ENCODE measurements at places on chromosomes 3 and 15.
A peak's percentile ranks its signal among the peaks of the same experiment; 100 is the strongest.

DNA sequence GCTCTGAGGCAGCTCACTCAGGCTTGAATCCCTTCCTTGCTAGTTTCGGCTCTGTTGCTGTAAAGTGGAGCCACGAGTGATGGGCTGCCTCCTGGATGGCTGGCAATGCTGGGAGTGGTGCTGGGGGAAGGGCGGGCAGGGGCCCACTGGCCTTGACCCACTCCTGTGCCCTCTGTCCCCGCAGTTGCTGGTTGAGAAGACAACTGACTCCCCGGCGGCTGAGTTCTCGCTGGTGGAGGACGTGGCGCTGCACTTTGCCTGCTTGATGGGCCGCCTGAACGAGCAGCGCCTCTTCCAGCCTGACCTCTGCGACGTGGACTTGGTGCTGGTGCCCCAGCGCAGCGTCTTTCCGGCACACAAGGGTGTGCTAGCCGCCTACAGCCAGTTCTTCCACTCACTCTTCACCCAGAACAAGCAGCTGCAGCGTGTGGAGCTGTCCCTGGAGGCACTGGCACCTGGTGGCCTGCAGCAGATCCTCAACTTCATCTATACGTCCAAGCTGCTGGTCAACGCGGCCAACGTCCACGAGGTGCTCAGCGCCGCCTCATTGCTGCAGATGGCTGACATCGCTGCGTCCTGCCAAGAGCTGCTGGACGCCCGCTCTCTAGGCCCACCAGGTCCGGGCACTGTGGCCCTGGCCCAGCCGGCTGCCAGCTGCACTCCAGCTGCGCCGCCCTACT lies 4.7 kb downstream of the ZBTB47 start:
- DNase-seq, result no peak

GRCh38 chr15:65132878-65133547 lies 595 bp downstream of the PDCD7 start:
- peak; percentile 11 for DNase-seq

DNA sequence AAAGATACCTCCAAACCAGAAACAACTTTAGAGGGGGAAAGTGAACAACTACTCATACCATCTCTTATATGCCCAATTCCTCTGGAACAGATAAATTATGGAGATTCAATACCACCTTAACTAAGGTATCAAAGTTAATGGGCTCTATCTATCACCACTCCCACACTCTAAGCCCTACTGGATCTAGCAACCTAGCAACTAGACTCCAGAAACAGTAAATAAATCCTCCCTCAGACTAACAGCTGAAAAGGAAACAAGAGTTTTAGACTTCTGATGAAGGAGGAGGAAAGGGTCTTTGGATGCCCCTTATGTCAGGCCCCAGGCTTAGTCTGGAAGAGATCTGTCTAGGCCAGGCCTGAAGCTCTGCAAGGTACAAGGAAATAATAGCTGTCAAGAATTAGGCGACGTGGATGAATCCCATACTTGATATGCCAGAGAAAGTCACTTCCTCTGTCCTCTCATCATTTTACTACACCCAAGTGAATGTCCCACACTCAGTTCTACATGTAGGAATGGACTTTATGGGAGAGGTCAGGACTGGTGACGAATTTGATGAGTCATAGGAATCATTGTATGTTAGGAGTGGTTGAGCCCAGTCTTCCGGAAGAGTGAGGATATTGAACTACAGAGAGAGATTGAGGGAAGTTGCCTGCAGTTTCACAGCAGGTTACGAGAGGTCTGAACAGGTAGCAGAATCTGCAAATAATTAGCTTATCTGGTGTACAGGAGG lies 113.8 kb downstream of the AKAP13 start:
- DNase-seq, result no peak

DNA sequence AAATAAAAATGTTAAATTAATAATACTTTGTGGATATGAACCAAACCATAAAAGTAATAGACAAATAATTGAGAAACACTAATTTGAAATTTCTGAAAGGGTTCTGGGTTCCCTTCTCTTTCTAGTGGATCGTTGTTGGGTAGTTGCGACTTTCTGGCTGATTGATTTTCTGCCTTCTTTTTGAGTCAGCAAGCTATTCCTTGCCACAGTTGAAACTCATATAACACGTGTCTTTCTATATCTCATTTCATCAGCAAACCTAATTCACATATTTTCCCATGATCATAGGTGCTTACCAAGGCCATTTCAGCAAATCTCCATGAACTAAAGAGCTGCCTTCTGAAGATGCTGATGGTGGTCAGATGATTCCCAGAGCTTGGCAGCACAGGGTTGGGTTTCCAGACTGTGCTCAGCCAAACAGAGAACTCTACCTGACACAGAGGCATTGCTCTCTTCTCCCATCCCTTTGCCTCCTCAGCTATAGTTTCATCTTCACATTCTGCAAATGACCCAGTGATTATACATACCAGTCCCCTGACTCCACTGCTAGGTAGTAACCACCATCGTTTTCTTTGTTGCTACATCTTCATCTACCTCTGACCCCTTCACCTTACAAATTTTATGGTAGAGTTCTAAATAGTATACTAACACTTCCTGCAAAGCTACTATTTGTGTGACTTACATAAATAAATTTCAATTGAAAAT lies 383.9 kb upstream of the DPH6 start:
- no peak for DNase-seq

- DNase-seq, result no peak
Observed at GRCh38 chr3:117820658-117821299, 1111.2 kb downstream of the TUSC7 start.

DNA sequence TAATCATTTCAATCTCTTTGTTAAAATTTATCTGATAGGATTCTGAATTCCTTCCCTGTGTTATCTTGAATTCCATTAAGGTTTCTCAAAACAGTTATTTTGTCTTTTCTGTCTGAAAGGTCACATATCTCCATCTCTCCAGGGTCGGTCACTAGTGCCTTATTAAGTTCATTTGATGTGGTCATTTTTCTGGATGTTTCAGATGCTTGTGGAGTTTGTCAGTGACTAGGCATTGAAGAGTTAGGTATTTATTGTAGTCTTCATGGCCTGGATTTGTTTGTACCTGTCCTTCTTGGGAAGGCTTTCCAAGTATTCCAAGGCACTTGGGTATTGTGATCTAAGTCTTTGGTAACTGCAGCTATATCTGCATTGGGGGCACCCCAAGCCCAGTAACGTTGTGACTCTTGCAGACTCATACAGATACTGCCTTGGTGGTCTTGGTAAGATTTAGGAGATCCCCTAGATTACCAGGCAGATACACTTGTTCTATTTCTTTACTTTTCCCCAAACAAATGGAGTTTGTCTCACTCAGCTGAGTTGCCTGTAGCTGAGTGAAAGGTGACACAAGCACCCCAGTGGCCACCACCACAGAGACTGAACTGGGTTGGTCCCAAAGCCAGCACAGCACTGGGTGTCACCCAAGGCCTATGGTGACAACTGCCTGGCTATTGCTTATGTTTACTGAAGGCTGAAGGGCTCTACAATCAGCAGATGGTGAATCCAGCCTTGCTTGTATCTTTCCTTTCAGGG lies 18.9 kb upstream of the SLC27A2 start:
- DNase-seq, result no peak

DNA sequence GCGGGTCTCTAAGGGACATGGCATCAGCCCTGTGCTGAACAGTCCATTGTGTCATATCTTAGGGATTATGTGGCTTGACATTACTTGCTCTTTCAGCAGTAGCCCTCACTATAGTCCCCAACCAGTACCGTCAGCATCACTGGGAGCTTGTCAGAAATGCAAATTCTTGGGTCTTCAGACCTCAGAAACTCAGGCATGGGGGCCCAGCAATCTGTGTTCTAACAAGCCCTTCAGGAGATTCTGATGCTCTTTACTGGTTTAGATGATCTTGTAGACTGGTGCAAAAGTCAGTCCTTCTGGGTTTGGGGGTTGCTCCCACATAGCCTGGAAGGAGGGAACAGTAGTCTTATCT lies 39.0 kb upstream of the TRAK1 start:
- no peak for DNase-seq

GRCh38 chr3:4270720-4271119 lies 32.4 kb upstream of the SETMAR start:
- no peak for DNase-seq

- peak; percentile 97 for DNase-seq
Observed at GRCh38 chr3:40713306-40713705, 188.5 kb downstream of the ZNF621 start.

DNA sequence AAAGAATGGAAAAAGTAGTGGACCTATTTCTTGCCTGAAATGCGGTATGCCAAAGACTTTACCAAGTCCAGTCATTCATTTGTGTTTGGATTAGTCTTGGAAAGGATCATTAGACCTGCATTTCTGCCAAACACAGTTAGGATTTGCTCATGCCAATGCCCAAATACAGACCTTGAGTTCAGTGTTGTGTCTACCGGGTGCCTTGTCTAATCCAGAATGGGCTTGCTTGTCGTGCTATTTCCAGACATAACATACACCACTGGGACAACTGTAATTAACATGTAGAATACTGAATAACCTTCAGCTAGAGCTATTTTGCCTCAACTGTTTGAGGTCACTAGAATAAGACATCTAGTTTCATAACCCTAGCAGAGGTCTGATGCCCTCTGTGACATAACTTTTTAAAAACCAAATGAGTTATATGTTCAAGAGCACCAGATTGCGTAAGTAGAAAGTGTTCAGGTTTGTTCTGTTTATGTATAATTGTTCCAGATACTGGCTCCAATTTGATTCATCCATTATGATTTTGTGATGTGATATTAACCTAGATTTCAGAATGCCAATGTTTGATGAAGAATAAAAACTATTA lies 145.3 kb upstream of the DPH6 start:
- DNase-seq, result no peak
